NCI-H1694 (cell line): ENCODE measurements at places on chromosomes 3 and 15.

GRCh38 chr3:54165865-54166264 is 43.5 kb downstream of the CACNA2D3 start:
- DNase-seq: no peak

DNA sequence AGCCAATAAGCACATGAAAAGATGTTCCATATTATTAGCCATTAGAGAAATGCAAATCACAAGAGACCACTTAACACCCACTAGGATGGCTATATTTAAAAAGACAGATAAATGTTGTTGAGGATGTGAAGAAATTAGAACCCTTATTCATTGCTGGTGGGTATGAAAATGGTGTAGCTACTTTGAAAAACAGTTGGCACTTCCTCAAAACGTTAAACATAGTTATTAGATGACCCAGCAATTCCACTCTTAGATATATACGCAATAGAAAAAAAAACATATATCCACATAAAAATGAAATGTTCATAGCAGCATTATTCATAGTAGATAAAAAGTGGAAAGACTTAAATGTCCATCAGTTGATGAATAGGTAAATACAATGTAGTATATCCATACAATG is 47.1 kb upstream of the TERB2 start:
- no peak for DNase-seq

- DNase-seq: no peak
These were observed 65.3 kb downstream of the FLNB start for GRCh38 chr3:58073301-58074108.

GRCh38 chr3:192060160-192060781 is 599.3 kb downstream of the PYDC2 start:
- DNase-seq: no peak

GRCh38 chr3:178996399-178996798 is 75.2 kb downstream of the ZMAT3 start:
- DNase-seq: no peak

DNA sequence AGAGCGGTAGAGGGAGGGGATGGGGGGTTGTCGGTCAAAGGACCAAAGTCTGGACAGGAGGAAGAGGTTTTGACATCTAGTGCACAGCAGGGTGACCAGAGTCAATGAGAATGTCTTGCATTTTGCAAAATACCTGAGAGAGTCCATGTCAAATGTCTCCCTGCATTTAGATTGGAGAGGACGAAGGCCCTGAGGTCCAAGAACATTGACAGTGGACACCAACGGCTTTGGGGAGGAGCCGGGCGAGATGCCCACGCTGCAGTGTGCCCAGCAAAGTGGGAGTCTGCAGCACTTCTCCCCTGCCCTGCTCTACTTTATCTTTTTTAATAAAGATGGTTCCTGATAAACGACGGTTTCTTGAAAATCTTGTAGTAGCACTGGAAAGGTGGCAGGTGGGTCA is 67.4 kb upstream of the TAMM41 start:
- DNase-seq: no peak

DNA sequence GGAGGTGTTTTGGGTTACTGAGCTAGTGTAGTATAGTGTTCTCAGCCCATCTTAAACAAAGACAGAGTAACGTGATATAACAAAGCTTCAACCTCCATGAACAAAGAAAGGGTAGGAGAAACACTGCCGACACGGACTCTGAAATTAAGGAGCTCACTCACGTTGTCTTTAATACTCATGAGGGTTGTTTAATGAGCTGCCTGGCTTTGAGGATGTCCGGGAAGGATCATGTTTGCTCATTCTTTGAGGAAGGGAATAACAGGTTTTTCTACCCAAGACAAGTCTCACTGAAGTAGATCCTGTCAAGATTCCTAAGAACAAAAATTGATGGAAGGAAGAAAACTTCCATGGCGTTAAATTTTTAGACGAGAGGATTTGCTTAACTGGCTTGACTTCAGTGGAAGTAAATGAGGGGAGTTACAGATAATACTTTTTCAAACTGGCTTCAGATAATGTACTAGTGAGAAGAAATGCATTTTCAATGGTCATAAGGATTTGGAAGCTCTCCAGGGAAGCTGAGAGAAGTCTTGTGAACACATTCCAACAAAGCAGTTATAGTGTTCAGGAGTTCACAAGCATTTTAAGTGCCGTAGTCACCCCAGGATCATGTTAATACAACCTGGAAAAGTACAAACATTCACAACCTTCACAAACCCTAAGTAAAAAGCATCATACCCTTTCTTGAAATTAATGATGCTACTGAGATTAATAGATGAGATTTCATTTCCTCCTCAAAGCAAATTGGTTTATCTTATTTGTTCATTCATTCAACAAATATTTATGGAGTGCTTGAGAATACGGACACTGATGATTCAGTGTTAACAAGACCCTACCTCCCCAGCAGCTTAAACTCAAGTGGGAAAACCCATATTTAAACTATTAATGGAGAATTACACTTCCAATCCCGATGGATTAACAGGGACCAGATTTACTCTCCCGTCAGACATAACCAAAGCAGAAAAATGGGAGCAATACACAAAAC is 101.5 kb downstream of the SHQ1 start:
- no peak for DNase-seq

DNA sequence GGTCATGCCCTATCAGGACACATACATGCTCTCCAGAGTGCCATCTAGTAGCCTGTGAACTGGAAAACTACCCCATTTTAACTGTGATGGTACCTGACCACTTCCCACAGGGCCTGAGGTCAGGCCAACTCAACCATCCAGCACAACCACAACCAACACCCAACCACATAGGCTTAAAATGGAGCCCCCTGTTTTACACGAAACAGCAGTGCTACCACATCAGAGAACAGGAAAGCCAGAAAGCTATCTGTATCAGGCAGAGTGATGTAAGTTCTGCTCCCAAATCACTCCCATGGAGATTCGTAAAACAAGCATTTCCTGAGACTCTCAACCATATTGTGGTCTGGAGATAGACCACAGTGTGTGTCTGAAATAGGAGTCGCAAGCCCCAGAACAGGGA is 1017.3 kb upstream of the EPHA6 start:
- DNase-seq: no peak

DNA sequence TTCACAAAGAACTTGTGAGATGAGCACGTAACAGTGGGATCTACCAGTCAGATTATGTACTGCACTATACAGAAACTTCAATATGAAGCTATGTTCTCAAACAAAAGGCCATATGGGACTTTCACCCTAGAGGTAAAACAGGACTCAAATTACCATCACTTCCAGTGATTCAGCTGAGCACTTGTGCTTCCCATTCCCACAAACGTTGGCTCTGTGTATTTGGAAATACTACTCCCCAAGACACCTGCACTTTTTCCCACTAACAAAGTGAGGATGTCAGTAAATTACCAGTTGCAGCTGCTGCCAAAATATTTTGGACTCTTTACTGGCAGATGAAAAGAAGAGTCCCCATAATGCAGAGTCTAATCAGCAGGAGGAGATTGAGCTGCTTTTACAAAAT is 1570.1 kb downstream of the SI start:
- no peak for DNase-seq

DNA sequence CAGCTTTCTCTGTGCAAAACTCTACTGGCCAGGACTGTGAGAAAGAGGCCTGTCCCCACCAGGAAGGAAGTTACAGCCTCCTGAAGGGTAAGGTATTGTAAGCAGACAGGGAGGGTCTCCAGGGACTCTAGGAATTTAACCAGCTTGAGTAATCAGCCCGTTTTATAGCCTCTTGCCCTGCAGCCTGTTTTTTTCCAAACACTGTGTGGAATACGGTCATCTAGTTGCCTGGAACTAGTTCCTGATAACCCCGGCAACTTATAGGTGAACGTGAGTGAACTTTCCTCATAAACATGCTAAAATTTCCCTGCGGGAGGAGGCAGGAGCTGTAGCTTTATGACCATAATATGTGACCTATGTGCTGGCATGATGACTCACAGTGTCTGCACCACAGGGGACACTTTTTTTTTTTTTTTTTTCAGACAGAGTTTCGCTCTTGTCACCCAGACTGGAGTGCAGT is 60.1 kb upstream of the DAZL start:
- DNase-seq: no peak

GRCh38 chr3:149234671-149235245 is 13.1 kb upstream of the CP start:
- DNase-seq: no peak

DNA sequence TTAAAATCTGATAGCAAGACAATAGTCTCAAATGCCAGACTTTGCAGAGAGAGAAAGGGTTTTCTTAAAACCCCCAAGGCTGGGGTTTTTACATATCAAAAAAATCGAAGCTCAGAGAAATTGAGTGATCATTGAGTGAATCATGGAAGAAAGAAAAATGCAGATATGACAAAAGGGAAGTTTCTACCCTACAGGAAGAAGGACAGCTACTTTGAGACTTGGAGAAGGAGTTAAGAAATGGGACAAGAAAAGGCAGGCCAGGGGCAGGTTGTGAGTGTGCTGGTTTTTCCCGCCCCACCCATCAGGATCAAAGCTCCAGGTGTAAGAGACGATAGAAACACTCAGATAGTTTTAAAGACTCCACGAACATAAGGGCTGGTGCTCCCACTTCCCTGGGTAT is 18.6 kb downstream of the TMEM158 start:
- DNase-seq: no peak

GRCh38 chr15:82081914-82082762 is 36.3 kb upstream of the MEX3B start:
- DNase-seq: no peak

DNA sequence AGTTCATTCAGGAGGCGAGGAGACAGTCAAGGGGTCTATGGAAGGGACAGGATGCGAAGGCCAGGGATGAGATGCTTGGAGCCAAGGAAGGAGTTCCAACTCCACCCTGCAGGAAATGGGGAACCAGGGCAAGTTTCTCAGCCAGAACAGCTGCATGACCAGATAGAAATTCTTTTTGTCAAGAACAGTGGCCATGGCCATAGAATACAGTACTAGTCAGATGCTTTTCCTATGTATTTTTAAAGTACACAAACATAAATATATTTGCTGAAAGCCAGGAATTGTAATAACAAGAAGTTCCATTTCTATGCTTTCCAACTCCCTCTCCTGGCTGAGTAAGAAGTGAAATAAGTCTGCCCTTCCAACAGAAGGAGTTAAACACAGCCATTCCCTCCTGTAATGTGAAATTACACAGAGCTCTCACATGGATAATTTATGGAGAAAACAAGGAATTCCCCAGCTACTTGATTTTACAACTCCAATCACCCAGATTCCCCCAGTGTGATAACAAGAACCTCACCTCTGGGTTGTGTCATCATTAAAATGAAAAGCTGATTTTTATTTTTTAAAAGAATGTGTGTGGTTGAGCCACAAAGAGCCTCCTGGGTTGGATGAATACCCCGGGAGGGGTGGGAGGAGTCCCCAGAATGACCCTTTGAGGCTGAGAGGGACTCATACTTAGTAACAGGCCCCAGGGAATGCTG is 124.6 kb upstream of the ARHGEF3 start:
- no peak for DNase-seq

GRCh38 chr3:78642226-78643035 is 1125.4 kb downstream of the ROBO1 start:
- no peak for DNase-seq

DNA sequence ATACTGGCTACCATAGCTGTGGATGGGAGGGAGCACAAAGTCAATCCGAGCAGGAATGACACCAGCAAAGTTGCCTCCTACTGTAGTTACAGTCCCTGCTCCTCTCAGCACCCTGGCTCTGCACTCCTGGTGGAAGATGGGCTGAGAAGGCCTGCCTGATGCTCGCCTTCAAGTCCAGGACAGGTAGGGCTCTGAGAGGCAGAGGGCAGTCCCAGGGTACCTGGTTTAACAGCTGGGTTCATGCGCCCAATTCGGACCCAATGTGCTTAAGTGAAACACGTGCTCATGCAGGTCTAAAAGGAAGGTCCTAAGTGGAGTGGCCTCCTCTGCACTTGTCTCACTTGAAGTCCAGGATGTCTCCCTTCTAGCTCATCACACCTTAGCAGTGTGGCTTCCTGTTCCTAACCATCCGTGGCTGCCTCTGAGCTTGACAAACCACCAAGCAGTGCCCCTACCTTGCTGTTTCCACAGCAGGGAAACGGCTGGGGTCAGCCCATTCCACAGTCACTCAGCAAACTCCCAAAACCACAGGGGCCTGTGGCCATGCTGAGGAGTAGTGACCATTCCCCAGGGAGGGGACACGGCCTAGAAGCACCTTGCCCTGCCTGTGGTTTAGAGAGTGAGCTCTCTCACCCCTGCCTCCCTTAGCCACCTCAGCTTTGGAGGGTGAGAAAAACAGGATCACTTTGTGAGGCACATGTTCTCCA is 3.9 kb upstream of the MUSTN1 start:
- no peak for DNase-seq

DNA sequence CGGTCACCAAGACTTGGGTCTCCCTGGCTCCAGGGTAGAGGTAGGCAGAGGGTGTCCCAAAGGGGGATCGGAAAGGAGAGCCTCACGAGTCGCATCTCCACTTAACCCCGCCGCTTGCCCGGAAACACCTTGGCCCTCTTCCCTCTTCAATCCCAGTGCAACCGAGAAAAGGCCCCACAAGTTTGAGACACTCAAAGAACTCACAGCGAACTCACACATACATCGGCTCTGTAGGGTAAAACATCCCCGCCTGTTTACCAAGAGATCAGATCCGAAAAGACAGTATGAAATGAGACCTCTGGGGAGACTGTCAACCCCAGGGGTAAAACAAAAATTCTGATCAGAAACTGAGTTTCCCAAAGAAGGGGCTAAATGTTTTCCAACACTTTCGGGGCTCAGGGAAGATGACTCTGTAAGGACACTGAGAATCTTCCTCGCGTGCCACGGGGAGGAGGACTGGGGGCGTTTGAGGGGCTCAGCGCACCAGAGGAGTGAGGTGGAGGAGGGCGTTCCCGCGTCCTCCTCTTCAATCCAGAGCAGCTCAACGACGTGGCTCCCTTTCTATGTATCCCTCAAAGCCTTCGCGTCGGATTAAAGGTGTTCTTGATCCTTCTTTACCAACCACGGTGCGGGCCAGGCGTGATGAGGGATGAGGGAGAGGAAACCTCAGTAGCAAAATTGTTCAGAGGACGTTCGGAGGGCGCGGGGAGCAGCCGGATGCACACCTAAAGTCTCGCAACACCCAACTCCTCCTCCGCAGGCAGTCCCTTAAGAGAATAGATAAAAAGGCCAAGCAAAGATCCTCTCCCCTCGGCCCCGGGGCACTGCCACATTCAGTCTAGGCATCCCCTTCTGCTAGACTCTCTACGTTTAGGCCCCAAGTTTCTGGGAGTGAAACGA is 3.7 kb downstream of the WNT5A start:
- DNase-seq: no peak
